ENCODE measurements at places on chromosomes 2 and 18.

DNA sequence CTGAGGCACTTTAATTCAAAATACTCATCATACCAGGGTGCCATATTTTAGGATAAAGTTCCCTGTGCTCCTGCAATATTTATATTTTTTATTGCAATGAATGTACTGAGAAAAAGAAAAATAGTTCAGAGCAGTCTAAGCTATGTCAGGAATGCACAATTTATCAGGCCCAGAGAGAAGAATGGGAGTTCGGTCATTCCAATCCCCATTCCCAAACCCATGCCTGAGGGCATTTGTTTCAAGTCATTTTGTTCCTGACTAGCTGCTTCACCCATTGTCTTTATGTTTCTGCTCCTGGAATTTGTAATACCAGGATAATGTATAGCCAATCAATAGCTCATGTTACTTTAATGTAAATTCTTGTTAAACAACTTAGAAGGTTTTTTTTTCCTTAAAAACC lies 24.4 kb upstream of the FTCDNL1 start:
- no peak for DNase-seq

GRCh38 chr2:8059794-8060193 lies 622.1 kb upstream of the ID2 start:
- no peak for DNase-seq

GRCh38 chr2:28436525-28437051 lies 43.9 kb downstream of the FOSL2 start:
- no peak for DNase-seq

- DNase-seq: no peak
These were observed 130.0 kb upstream of the FN1 start for GRCh38 chr2:215565897-215566296.

DNA sequence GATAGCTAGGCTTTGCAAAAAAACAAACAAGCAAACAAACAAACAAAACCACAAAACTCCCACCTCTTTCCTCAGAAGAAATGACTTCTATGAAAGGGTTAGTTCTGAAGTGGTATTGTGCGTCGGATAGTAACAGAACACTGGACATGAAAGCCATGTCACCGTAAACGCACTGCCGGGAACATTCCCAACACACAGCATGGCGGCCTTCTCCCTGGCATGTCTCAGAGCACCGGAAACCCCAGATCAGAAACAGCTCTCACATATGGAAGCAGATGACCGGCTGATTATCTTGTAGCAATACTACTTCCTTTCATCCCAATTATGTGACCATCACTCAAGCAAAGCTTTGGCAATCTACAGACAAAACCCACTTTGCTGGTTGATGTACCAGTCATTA lies 197.8 kb upstream of the PXDN start:
- DNase-seq: no peak

GRCh38 chr2:137154946-137155345 lies 389.6 kb downstream of the THSD7B start:
- DNase-seq: no peak
